ENCODE measurements at places on chromosomes 11 and 22.

GRCh38 chr22:27433585-27434190 is 367.9 kb downstream of the MN1 start:
- DNase-seq, result no peak

- DNase-seq, result no peak
These were observed 240.6 kb upstream of the PDGFD start for GRCh38 chr11:104404231-104405175.

DNA sequence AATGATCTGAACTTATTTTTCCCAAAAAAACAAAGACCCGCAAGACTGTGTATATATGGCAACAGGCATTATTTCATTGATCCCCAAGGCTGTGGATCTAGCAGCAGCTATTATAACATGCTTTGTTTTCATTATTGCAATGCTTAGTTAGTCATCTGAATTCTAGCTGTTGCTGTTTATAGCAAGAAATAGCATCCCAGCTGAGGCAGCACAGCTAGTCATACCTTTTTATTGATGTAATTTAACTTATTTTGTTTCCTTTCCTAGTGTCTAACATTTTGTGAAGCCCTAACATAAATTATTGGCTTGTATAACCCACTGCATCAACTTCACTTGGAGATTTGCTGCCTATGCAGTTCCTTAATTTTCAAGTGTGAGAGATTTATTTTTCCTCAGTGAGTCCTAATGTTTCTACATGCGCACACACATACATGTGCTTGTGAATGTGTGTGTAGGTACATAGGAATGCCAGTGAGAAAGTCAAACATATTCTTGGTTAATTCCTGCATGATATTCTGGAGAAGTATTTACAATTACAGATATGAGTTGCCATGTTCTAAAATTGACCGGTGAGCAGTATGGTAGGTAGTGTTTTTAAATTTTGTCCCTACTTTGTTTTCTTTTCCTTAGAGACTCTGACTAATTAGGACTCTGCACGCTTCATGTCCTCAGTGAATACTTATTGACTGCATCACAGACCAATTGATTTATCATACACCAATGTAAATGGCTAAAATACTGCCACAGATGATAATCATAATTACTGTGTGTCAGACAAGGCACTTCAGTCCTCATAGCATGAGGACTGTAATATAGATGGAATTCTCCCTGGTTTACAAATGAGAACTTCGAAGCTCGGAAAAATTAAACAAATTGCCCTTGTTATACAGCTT is 119.3 kb downstream of the WNT11 start:
- DNase-seq, result no peak

DNA sequence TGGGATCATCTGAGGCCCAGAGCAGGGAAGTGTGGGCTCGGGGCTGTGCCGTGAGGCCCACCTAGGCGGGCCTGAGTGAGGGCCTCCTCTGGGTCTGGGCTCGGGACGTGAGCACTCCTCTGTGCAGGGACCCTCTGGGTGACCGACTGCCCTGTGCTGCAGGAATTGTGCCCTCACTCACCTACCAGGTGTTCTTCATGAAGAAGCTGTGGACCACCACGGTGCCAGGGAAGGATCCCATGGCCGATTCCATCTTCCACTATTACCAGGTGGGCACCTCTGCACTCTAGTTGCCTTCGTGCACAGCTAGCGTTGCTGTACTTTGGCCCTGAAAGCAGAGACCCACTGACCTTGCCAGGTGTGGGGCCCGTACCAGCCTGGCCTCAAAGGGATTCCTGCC is 80.5 kb downstream of the MYO7A start:
- no peak for DNase-seq

DNA sequence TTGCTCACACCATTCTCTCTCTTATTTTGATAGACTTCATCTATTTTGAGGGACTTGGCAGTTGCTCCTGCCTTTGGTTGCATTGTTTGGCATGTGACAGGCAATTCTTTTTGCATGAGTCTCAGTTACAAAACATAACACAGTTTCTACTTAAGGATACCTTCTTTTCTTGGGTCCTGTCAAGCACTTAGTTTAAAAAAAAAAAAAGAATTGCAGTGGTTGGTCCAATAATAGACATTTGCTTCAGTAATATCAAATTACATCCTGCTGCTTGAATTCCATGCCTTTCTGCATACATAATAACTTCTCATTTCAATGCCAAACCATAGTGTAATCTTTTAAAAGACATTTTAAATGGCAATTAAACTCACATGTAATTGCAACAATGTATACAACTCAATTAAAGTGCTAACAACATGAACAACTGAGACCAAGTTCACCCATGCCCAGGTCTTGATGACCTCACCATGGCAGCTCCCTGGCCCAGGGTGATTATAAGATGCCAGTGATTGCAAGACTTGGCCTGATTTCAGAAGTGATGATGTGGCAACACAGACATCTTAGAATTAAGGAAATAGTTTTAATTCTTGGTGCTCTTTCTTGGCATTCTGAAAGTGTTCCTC is 32.2 kb upstream of the PLET1 start:
- no peak for DNase-seq

DNA sequence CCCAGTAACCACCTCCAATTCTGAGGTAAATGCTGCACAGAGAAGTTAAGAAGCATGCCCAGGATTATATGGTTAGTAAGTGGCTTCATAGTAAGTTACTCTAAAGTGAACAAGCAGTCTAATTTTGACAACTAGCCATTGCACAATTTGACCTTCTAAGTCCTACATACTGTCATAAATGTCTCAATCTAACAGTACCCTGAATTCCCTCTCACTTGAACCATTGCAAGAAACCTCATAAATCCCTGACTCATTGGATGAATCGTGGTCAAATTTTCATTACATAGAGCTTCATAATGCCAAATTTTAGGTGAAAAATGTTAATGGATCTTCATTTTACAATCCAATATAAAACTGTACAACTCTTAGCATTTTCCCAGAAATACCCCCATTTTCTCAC is 217.3 kb upstream of the GRIA4 start:
- no peak for DNase-seq
